NCI-H187 (cell line): ENCODE measurements at places on chromosomes 2 and 18.

- DNase-seq = no peak
Observed at GRCh38 chr18:2312440-2312839, 258.9 kb downstream of the METTL4 start.

DNA sequence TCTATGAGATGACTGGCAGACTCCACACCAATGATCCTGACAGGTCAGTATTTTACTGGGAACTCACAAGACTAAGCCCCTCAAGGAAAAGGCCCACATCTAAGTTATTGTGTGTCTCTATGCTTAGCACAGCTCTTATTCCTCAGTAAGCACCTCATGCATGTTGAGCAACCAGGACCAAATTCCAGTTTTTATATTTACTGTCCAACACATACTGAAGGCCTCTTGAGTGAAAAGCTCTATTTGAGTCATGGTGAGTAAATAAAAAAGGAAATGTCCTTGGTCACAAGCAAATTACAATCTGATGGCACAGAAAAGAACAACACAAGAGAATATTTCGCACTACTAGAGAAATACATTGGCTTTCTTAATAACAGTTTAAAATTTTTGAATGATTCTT, 87.9 kb upstream of the ETAA1 start:
- no peak for DNase-seq

GRCh38 chr18:65620076-65620696, 130.6 kb upstream of the CDH7 start:
- no peak for DNase-seq

DNA sequence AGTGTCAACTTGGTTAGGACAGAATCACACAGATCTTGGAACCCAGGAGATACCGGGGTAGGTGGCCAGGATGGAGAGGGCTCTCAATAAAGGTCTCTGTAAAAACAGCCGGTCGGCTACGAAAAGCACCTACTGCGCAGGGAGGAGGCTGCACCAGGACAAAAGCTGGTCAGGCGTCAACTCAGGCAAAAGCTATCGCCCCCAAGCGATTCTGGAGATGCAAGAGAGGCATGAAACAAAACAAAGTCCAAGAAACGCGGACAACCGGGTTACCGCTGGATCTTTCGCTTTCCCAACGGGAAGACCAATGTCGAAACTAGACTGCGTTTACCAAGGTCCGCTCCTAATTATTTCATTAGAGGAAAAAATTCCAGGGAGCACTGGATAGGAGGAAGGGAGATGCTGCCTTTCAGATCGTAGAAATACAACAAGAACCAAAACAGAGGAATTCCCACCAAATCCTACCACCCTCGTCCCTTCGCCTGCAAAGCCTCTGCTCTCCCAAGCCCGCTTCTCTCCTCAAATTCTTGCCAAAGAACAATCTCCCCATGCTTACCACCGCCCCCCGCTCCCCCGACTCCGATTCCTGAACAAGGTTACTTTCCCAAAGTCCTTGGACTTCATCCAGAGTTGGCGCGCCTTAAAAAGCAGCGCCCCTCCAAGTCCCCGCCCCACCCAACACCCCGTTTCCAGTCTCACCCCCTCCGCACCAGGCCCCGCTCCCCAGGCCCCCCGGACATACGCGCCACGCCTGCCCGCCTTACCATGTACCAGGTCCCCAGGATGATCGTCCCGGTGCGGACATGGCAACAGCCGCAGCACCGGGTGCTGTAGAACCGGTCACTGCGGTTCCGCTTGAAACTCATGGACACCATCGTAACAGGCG, 539 bp downstream of the LAPTM4A start:
- DNase-seq = no peak

DNA sequence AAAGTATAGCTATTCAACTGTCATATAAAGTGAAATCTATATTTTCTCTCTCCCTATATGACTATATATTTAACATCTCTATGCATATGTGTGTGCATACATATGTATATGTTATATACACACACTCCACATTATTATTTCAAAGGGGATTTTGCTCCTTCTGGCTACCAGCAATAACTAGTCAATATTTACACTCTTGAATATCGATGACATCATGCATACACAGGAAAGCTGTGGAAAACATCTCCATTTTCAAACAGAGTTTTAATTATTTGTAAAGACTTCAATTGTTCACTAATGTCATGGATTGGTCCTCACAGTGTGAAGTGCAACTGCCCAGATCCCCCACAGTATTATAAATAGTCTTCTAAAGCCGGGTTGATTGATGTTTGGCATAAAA, 195.9 kb upstream of the TCF4 start:
- DNase-seq = no peak

- DNase-seq = no peak
Observed at GRCh38 chr18:29501952-29502351, 1325.0 kb upstream of the CDH2 start.

DNA sequence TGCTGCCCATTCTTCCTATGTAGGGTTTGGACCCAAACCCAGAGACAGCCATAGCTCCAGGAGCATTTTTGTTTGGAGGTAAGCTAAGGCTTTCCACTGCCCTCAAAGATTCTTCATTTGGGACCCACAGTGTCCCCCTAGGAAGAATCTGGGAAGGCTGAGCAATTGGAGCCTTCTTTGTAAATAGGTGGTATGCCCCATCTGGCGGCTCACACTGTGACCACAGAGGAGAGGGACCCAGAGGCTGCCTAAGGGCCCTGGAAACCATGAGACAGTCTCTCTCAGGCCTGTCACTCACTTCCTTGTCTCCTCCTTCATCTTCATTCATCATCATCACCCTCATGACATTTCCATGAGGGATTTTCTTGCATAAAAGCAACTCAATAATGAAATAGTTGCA, 215.4 kb upstream of the OSR1 start:
- no peak for DNase-seq

GRCh38 chr2:173545364-173545763, 190.7 kb downstream of the CDCA7 start:
- no peak for DNase-seq

DNA sequence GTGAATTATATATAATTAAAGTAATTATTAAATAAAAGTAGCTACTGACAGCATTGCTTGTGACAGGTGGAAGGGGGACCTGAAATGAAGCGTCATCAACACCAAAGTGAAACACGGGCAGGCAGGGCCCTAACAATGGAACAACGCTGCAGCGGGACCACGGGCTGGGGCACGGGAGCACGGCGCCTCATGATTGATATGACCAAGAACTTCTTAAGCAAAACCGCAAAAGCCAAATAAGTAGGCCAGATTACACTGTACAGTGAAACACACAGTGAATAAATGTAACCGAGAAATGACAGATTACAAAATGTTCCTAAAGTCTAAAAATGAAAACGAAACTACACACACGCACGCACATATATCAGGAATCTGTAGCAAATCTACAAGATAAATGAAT, 81.4 kb downstream of the SNTG2 start:
- no peak for DNase-seq

- DNase-seq = no peak
Observed at GRCh38 chr2:95287806-95288205, 9.3 kb upstream of the KCNIP3 start.

DNA sequence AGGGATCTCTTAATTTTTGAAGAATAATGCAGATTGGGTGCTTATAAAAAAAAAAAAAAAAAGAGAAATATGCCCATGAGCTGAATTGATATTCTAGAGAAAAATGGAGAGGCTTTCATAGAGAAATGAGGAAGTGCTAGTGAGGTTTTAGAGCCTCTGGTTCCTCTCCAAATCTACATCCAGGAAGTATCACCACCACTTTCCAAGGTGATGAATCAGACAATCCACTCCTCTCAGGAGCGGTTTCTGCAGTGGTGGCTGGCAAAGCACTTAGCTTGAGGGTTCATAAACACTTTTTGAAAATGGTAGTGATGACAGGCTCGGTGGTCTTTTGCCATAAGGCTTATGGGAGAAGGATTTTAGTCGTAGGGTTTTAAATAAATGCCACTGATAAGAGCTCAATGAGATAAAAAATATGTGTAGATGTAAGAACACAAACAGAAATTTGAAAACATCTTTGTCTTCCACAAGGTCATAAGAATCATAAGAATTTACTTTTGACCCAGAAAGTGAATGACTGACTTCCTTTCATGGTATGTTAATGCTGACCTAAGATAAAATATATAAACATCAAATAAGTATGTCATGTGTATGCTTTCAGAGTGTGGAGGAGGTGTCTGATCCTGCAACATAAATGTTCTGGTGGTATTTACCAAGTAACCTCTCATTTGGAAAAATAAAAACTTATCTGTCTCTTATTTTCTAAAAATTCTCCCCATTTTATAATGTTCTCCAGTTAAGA, 42.1 kb upstream of the DSG1 start:
- no peak for DNase-seq

DNA sequence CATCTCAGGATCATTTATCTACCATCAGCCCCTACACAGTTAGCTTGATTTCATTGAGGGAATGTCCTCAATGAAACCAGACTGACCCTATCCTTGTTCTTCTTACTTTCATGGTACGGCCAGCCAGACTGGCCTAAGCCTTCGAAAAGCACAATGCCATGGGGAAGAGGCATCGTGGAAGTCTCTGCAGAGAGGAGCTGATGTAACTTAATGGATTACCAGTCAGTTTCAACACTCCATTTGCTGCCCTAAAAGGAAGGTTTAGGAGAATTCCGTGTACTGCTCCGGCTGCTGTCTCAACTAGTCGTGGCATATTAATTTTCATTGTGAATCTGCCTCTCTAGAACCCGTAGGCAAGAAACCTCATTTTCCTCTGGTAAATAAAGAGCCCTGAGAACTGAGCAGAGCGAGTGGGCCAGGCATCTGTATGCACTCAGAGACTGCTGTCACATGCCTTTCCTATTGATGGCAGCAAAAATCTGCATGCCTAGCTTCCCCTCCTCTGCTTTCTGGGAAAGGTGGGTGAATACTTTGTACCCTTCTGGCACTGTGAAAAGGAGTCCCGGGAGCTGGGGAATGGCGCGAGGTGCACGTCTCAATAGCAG, 184.9 kb downstream of the KLHL29 start:
- no peak for DNase-seq

- no peak for DNase-seq
Observed at GRCh38 chr2:173184031-173185004, 108.7 kb downstream of the MAP3K20 start.

DNA sequence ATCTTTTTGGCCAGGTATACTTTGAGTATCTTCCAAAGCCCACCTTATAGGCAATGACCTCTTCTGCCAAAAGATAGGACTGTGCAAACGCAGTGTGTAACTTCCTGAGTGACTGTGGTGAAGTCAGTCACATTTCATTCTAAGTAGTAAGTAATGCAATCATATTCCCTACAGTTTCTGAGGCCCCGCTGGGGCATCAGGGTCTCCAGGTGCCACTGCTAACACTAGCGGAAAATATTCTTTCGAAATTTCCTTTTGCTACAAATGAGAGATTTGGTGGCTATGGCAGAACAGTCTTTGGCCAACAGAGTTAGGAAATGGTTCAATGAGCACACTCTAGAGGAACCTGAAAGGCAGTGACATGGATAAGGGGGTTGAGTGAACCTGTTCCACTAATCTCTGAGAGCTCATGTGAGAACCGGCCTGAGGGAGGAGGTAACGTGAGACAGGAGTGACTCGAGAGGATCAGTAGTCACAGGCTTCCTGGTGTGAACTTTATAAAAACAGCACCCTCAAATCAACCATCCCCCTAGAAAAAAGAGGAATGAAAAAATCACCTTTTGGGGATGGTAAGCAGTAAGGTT, 102.6 kb upstream of the LPIN2 start:
- DNase-seq = no peak

- no peak for DNase-seq
Observed at GRCh38 chr2:125566422-125566821, 1089.5 kb upstream of the GYPC start.

DNA sequence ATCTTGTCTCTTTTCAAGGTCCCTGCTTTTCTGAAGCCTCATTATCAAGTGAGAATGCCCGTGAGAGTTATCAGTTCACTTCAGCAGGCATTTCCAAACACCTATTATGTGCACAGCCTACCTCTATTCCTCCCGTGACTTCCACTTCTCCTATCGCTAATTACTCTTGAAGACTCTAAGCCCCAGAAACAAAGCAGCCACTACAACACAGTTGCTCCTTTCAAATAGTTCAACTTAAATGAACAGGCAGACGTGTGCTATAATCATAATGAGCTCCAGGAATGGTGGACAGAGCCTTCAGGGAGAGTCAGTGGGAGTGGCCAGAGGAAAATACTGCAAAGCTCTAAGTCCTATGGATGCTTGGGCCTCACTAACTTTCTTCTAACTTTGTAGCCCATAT, 159.0 kb downstream of the RDH14 start:
- no peak for DNase-seq

DNA sequence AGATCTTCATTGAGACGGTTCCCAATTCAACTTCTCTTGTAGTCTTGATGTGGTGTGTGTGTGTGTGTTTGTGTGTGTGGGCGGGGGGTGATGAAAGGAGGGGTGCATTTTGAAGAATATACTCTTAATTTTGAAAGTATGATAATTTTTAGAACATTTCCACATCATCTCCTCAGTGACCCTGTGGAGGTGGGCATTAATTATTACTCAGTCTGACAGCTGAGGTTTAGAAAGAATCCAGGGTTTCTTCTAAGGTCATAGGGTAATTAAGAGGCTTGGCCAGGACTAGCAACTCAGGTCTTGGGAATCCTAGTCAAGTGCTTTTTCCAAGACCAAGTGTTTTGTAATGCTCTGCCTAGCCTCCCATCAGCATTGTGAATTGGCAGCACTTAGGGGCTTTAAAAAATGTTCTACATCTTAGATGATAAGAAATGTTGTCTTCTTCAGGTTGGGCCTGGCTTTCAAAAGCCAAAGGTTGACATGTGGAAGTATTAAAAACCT, 100.5 kb downstream of the SPTBN1 start:
- no peak for DNase-seq

DNA sequence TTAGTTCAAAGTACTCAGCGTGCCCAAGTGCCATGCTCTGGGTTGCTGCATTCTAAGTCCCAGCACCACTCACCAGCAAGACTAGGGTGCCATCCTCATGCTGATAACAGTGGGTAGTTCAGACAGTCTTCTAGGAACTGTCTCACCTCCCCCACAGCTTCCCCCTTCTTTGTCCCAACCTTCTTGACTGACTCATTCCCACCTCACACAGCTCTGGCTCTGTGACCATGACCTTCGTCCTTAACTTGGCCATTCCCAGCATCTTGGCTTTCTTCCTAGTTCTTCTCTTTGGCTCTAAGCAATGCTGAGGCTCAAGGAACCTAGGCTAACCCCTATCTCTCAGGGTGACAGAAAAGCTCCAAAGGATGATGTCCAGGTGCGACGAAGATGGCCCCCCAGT, 20.0 kb upstream of the CXCR4 start:
- DNase-seq = no peak

- no peak for DNase-seq
Observed at GRCh38 chr2:236526455-236527158, 43.0 kb upstream of the ACKR3 start.
